ENCODE measurements at places on chromosomes 1 and 21.

GRCh38 chr1:221743416-221744208 lies 1.7 kb upstream of the DUSP10 start:
- no peak for DNase-seq

DNA sequence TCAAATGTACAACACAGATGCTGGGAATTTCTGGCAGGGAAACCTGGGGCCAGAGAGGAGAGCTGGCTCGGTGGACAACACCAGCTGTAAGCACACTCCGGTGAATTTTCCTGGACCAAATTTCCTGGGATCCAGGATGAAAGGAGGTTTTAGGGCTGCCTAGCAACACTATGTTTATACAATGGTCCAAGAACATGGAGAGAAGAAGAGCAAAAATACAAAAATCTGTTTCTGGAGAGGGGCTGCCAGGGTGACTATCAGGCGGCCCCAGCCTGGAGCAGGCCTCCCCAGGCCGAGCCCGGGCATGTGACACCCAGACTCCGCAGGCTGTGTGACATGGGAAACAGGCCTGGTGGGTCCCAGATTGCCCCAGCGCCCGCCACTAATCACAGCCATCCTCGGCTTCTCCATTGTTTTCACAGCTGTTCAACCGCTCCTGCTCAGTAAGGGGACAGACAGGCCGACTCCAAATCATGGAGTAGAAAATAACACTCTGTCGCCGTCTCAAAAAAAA lies 336.0 kb upstream of the NFIA start:
- no peak for DNase-seq

- DNase-seq, result no peak
These were observed 75.4 kb downstream of the CDC7 start for GRCh38 chr1:91575909-91576519.

DNA sequence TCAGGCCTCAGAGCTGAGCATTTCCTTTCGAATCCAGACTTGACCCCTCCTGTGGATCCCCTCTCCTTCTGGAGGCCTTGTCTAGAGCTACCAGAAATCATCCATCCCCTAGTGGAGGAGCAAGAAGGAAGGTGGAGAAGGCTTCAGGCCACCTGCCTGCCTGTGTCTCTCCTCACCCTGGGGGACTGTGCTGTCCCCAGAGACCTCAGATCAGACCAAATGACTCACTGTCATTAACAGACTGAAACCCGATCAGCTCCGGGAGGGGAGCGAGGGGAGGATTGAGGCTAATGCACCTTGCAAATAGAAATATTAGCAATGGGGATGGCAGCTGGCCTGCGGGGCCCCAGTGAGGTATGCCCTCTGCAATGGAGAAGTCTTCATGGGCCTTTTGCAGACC lies 2.1 kb downstream of the MYBPH start:
- no peak for DNase-seq

DNA sequence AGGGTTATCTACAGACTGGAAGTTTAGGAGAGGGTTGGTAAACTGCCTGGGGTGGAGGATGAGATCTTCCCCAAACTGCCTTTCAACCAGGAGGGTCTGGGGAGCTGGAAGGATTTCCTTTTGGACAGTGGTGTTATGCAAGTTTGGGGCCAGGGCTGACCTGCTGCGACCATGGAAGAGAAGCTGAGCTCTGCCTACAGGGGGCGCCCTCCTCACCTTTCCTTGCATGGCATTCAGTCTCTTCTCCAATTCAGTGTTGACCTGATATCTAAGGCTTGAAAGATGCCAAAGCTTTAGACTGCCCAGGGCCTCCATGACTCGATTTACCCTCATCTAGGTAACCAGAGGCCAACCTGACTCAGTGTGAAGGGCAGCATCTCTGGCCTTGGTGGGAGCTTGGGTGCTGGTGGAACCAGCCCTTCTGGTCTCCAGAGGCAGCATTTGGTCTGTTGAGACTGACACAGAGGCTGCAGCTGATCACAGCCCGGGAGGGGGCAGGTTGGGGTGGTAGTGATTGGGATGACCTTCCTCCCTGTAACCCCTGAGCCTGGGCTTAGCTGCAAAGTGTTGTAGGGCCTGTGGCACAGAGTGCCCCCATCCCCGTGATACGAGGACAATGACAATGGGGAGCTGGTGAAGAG lies 170.0 kb downstream of the GRIK3 start:
- DNase-seq, result no peak

GRCh38 chr1:204752688-204753040 lies 67.1 kb upstream of the LRRN2 start:
- no peak for DNase-seq

DNA sequence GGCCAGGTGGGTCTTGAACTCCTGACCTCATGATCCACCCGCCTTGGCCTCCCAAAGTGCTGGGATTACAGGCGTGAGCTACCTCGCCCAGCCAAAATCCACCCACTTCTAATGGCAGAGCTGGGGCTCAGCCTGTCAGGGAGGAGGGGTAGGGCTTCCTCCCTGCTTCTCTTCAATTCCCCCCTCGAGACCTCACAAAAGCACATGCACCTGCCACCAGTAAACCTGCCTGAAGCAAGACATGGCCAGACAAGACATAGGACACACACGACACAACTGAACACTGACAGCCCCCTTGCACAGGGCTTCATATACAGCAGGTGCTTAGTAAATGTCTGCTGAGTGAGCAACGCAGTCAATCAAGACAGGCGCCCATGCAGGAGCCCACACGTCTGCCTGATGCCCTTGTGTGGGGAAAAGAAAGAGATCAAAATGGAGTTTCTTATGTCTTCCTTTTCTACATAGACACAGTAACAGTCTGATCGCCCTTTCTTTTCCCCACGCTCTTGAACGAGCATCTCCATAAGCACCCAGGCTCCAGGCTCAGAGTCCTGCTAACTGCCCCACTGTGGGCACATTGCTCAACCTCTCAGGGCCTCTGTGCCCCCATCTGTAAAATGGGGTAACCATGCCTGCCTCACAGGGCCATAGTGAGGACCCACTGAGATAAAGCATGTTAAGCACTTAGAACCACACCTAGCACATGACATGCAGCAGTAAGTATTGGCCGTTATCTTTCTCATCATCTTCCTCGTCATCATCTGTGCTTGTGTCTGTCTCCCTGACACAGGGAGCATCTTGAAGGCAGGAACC lies 8.8 kb downstream of the SDC3 start:
- no peak for DNase-seq

GRCh38 chr1:24964811-24965570 lies 34.9 kb upstream of the RUNX3 start:
- DNase-seq, result peak; percentile 23

GRCh38 chr21:45113543-45113942 lies 39.2 kb downstream of the ADARB1 start:
- no peak for DNase-seq

DNA sequence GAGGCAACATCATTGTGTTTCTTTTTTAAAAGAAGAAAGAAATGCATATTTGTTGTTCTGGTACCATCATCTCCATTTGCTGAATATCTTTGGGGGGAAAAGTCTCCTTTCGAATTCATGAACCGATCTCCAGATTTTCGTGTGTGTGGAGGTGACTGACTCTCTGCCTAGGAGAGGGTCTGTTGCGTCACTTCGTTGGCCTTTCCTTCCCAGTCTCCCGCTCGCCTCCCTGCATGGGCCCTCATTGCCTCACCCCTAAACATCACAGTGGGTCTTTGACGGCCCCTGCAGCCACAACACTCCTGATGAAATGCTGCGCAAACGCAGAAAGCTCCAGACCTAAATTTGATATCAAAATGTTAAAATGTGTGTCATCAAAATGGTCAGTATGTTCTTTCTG lies 103.2 kb upstream of the RALGPS2 start:
- no peak for DNase-seq

GRCh38 chr1:59564192-59564891 lies 250.4 kb upstream of the HOOK1 start:
- DNase-seq, result peak; percentile 85

DNA sequence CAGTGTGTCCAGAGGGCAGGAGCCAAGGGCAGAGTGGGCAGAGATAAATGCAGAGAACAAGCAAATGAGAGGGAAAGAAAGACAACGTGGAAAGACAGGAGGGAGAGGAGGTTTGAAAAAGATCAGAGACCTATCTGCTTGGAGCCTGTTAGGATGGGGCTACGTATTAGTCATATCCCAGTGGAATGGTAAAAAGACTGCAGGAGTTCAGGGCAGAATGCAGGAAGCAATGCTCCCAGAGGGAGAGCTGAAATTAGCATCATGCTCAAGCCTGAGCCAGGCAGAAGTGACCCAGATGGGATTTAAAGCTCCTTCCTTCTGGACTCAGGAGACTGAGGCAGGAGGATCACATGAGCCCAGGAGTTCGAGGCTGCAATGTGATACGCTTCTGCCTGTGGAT lies 261.3 kb upstream of the CHRM3 start:
- DNase-seq, result no peak

- DNase-seq, result no peak
These were observed 193.7 kb downstream of the FOXD2 start for GRCh38 chr1:47631411-47631995.

- no peak for DNase-seq
These were observed 390.2 kb downstream of the USH2A start for GRCh38 chr1:216032961-216033614.

DNA sequence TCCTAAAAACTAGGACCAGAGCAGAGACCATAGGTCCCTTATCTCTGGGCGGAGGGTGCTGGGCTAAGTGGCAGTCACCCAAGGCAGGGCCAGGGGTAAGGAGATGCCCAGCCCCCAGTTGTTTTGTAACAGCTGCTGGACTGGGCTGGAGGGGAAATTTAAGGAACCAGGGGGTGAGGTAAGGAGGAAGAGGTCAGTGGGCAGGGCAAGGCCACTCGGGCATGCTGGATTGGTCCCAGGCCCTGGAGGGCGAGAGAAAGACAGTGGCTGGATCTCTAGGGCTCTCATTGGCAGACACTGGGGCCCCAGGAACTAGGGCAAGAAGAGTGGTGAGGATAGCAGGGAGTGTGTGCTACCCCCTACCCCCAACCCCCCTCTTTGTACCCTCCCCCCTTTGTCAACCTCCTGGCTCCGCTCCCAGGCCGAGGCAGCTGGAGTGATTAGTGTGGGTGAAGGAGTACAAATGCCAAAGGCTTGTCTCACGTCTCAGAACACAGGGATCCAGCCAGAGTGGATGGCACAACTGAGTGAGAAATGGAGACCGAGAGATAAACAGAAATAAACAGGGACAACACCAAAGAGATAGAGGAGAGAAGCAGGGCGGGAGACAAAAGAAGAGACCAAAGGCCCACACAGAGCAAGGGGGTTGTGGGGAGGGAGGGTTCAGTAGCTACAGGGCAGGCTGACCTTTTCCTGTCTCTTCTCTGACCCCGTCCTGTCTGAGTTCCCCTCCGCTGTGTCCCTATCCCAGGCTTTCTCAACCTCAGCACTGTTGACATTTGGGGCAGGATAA lies 20.5 kb upstream of the THRAP3 start:
- peak; percentile 55 for DNase-seq

GRCh38 chr1:160409486-160409885 lies 9.1 kb downstream of the VANGL2 start:
- no peak for DNase-seq

GRCh38 chr1:54301497-54301896 lies 101.5 kb downstream of the MRPL37 start:
- DNase-seq, result no peak

- DNase-seq, result no peak
These were observed 46.4 kb upstream of the TRABD2B start for GRCh38 chr1:48043622-48044021.

DNA sequence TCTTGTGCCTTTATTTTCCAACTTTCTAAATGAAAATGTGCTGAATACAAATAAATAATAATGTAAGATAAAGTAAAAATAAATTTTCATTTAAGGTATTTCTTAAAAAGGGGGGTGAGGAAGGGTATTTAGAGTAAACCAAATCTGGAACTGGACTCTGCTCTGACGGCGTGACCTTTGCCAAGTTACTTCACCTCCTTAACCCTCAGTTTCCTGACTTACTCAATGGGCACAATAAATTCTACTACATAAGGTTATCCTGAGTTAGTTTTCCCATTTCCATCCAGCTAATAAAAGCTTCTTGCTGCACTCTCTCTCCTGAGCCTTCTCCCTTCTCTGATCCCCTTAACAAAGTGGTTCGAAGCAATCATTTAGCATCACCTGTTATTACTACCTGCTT lies 93.9 kb downstream of the NID1 start:
- DNase-seq, result no peak

DNA sequence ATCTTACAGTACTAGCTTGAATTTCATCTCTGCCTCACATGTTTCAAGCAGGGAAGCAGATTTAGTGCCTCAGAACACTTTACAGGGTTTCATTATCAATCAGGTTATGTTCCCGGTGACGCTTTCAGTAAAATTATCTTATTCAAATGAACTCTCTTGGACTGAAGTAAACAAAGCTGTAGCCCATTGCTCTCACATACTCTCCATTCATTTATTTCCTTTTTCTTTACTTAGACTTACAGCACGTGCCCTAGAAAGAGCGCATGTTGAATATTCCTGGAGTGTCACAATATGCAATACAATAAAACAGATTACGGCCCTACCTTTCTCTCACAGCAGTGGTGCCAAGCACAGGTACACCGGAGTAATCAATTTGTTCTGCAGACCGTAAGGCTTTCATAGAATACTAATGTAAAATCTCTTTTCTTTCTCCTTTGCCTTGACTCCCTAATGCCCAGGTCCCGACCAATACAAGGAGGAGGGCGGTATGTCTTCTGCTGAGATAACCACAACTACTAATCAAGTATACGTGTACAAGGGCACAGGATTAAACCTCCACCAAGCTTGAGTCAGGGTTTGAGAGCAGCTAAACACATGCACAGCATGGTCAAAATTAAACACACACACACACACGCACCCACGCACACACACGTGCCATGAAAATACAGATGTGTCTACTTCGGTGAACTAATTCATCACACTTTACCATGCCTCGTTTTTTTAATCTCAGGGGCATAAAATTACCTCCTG lies 62.8 kb downstream of the NRIP1 start:
- no peak for DNase-seq

DNA sequence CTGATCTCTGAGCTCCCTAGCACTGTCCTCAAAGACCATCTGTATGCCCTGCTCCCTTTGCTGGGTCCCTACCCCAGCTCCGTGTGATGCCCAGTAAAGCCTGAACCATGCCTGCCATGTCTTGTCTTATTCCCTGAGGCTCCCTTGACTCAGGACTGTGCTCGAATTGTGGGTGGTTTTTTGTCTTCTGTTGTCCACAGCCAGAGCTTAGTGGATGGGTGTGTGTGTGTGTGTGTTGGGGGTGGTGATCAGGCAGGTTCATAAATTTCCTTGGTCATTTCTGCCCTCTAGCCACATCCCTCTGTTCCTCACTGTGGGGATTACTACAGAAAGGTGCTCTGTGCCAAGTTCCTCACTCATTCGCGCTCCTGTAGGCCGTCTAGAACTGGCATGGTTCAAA lies 5.7 kb downstream of the GSTM5 start:
- DNase-seq, result no peak

Measured in AG10803 (cell line).